Stomach (tissue), 19 donors: ENCODE measurements at places on chromosomes 1 and 21. TPM values are rescaled to one million over a fixed set of nuclear protein-coding genes. Genes with fewer than 3 reads are reported as not detected.

DNA sequence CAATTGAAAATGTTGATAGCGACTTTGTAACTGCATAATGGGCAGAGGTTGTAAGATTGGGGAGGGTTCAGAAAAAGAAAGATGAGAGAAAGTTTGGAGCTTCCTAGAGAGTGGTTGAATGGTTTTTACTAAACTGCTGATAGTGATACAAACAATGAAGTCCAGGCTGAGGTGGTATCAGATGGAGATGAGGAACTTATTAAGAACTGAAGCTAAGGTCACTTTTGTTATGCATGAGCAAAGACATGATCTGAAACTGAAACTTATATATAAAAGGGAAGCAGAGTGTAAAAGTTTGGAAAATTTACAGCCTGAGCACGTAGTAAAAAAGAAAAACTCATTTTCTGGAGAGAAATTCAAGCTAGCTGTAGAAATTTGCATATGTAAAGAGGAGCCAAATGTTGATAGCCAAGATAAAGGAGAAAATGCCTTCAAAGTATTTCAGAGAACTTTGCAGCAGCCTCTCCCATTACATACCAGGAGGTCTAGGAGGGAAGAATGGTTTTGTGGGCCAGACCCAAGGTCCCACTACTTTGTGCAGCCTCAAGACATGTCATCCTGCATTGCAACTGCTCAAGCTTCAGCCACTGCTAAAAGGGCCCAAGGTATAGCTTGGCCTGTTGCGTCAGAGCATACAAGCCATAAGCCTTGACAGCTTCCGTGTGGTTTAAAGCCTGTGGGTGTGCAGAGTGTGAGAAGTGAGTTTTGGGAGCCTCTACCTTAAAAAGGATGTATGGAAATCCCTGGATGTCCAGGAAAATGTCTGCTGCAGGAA is 843.9 kb downstream of the AMY1C start:
- no peaks in the 10 kb centered on the region for H3K27me3 ChIP-seq
- no peaks in the 10 kb centered on the region for H3K36me3 ChIP-seq
- no peak overlapping the region for H3K27ac ChIP-seq
- no peaks in the 10 kb centered on the region for H3K4me1 ChIP-seq
- DNase-seq = no peak

DNA sequence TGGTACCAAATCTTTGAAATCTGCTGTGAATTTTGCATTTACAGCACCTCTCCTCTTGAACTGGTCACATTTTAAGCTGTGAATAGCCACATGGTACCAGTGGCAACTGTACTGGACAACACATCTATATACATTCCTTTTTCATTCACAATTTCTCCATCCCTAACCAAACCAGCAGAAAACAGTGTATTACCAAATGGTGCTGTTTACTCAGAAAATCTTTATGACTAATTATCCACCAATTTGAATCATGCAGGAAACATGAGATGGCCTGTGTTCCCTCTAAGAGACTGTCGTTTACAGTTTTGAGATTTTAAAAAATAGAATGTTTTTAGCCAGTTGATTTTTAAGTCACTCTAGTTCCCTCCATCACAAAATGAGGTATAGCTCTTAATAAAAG is 17.6 kb upstream of the CCT8 start:
- H3K4me3 ChIP-seq = no peak overlapping the region
- H3K27ac ChIP-seq = peak overlapping the region; percentile 1
- H3K27me3 ChIP-seq = no peaks in the 10 kb centered on the region

- no peak overlapping the region for H3K27ac ChIP-seq
- no peaks in the 10 kb centered on the region for H3K36me3 ChIP-seq
- H3K4me1 ChIP-seq = peaks cover 18% of the 10 kb centered on the region
- H3K4me3 ChIP-seq = no peak overlapping the region
- DNase-seq = no peak
These were observed 13.6 kb downstream of the IPO9 start for GRCh38 chr1:201842472-201843027.

DNA sequence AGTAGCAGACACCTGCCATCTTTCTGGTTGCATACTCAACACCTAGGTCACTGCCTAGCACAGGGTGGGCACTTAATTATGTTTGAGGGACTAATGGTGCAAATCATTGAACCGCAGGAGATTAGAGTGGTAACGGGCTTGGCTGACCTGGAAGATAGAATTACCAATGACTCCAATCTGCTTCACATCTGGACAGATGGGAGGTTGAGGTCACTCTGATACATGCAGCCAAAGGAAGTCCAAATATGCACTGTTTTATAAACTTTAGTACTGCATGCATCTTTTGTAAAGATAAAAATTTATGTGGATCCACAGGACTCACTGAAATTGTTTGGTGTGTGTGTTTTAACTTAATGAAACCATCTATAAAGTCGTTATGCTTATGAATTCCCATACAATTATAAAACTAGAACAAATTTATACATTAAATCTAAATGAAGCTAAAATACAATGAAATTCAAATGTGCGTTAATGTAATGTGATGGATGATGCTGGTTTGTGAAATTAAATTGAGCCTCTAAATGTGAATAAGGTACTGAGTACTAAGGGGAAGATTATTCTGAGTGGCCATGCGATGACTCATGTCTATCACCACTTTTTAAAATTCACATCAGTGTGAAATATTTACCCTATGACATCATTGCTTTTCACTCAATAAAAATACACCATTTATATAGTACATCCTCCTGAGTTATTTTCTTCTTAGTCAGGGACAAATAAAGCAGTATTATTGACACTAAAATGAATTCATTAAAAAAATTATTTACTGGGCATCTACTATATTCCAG is 224.7 kb upstream of the FAM78B start:
- H3K27ac ChIP-seq = no peak overlapping the region
- no peak overlapping the region for H3K4me3 ChIP-seq
- H3K27me3 ChIP-seq = no peaks in the 10 kb centered on the region
- H3K36me3 ChIP-seq = no peaks in the 10 kb centered on the region
- H3K4me1 ChIP-seq = no peaks in the 10 kb centered on the region
- DNase-seq = no peak

DNA sequence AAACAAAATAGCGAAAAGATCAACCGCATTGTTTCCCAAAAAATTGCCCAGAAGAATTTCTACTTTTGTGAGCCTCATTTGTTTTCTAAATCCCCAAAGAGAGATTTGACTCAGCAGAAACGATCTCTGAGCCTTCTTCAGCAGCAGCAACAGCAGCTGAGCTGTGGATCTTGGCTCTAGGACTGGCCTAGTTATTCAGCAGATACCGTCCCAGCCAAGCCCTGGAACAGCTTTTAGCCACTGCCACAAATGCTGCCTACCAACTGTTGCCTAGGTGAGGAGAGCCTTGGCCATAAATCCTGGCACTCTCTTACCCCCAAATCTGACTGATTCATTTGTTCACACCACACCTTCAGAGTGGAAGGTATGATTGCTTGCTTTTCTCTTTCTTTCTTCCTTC is 320.1 kb downstream of the TGFB2 start:
- no peak overlapping the region for H3K4me3 ChIP-seq
- H3K27me3 ChIP-seq = no peaks in the 10 kb centered on the region
- H3K36me3 ChIP-seq = no peaks in the 10 kb centered on the region
- no peaks in the 10 kb centered on the region for H3K4me1 ChIP-seq

The FCRL1 gene
- 0.29 TPM for total RNA-seq

The DFFA gene
- total RNA-seq = 22.2 TPM

The RHD gene
- total RNA-seq = not detected

DNA sequence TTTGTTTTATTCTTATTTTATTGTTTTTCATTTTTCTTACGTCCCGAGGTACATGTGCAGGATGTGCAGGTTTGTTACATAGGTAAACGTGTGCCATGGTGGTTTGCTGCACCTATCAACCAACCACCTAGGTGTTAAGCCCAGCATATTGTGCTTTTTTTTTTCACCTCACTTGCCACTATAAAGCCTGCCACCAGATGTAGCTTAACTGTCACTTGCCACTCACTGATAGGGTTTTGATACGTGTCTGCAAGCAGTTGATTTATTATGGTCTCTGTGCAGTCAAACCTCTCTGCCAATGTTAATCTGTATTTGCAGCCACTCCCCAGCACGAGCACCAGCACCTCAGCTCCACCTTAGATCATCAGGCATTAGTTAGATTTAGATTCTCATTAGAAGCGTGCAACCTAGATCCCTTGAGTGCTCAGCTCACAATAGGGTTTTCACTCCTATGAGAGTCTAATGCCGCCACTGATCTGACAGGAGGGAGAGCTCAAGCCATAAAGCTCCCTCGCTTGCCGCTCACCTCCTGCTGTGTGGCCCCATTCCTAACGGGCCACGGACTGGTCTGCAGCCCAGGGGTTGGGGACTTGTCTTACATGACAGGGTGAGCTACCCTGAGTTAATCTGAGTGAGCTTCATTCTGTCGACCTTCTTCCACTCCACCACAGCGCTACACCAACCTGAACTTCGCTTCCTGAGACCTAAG is 17.9 kb upstream of the ABCG1 start:
- DNase-seq = no peak
- H3K27ac ChIP-seq = no peak overlapping the region
- no peaks in the 10 kb centered on the region for H3K36me3 ChIP-seq
- no peaks in the 10 kb centered on the region for H3K27me3 ChIP-seq
- peaks cover 20% of the 10 kb centered on the region for H3K4me1 ChIP-seq
- H3K4me3 ChIP-seq = no peak overlapping the region

GRCh38 chr1:113616156-113616555 is 143.1 kb downstream of the PHTF1 start:
- H3K27me3 ChIP-seq = no peaks in the 10 kb centered on the region
- H3K4me3 ChIP-seq = no peak overlapping the region
- peaks cover 5% of the 10 kb centered on the region for H3K36me3 ChIP-seq
- DNase-seq = no peak
- H3K4me1 ChIP-seq = peaks cover 5% of the 10 kb centered on the region

The CFHR1 gene
- total RNA-seq = not detected

DNA sequence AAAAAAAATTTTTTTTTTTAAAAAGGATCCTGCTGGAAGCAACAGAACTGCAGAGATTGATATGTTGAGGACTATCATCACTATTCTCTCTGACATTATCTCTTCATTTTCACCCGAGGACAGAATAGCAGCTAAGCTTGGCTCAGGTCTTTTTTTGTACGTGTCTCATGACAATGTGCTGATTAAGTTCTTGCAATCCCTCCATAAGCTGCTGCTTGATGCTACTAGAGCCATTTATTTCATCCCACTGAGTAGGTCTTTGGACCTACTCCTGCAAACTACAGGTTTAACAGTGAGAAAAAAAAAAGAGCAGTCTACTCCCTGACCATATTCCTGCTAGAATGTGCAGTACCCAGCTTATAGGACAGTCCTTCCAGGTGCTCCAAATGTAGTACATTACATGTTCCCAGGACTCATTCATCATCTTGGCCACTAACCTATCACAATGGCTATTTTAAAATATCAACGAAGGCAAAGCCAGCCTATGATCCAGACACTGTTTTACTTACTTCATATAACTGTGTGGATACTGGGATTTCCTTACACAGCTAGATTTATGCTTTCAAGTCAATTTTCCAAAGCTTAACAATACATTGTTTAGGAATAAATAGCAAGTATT is 54.1 kb downstream of the ARHGAP29 start:
- peaks cover 80% of the 10 kb centered on the region for H3K36me3 ChIP-seq
- no peaks in the 10 kb centered on the region for H3K27me3 ChIP-seq
- no peak for DNase-seq
- H3K4me1 ChIP-seq = no peaks in the 10 kb centered on the region
- no peak overlapping the region for H3K27ac ChIP-seq
- H3K4me3 ChIP-seq = no peak overlapping the region

DNA sequence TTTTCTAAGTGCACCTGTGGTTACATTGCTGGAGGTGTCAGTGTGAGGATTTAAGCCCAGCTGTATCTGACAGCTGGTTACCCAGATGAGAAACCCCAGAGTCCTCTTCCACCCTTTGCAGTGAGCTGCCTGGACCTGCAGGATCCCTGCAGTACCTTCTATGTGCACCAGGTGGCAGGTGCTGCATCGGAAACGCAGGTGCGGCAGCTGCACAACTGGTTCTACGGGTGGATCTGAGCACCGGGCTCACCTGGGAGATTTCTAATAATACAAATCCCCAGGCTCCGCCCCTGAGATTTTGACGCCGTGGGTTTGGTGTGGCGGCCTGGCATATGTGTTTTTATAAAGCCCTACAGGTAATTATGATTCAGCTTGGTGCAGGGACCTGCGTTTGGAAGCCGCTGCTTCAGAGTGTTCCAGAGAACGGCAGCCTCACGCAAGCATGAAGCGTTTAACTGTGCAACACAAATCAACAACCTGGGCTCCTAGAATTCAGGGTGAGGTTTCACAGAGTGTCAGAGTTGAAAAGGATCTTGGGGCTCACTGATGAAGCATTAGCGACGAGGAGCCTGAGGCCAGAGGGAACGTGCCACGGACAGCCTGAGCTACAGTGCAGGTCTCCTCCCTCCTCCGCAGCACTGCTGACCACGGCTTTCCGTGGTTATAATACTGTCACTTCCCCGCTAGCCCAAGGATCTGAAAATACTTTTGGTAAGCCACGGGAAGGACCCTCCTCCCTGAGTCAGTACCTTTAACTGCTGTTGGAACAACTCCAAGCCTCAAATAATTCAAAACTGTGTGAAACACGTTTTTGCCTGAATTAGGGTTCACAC is 96.7 kb upstream of the TRABD2B start:
- no peaks in the 10 kb centered on the region for H3K36me3 ChIP-seq
- DNase-seq = peak; percentile 94
- peaks cover 6% of the 10 kb centered on the region for H3K4me1 ChIP-seq
- no peak overlapping the region for H3K27ac ChIP-seq

DNA sequence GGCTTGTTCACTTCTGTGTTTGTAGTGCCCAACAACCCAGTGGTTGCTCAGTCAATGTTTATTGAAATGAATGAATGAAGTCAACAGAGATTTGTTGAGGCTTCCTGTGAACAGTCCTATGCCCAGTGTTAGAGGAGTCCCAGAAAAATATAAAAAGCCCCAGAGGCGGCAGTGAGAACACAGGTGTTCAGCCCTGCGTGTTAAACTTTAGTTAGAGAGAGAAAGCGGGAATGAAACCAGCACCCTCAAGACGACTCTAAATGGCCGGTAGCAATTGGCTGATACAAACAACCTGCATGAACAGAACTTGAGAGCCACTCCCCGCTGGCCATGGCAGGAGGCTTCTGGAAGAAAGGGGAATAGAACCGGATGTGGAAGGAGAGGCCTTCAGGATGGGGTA is 22.6 kb downstream of the TMEM51 start:
- no peak overlapping the region for H3K4me3 ChIP-seq
- peaks cover 89% of the 10 kb centered on the region for H3K4me1 ChIP-seq
- H3K36me3 ChIP-seq = no peaks in the 10 kb centered on the region
- peak overlapping the region; percentile 26 for H3K27ac ChIP-seq

GRCh38 chr1:11391327-11391726 is 87.6 kb upstream of the DISP3 start:
- no peak for DNase-seq
- no peak overlapping the region for H3K27ac ChIP-seq

The EDARADD gene
- total RNA-seq = 13.8 TPM
